Occipital lobe (tissue), 3 donors: ENCODE measurements at places on chromosomes 2 and 18. TPM values are rescaled to one million over a fixed set of nuclear protein-coding genes. Genes with fewer than 3 reads are reported as not detected.

Gene ABCB11
- total RNA-seq: 0.16 TPM

Gene CSRNP3
- total RNA-seq: 246 TPM

Gene LMAN1
- 52.6 TPM for total RNA-seq

Gene TNFAIP6
- total RNA-seq: 0.31 TPM

Gene GPR45
- 0.78 TPM for total RNA-seq

Gene MDH1
- total RNA-seq: 162 TPM

Gene HOXD11
- not detected for total RNA-seq

Gene ANKRD30BL
- 27.9 TPM for total RNA-seq

Gene MORN2
- total RNA-seq: 16.7 TPM

Gene HRH4
- not detected for total RNA-seq

Gene TRIM43B
- not detected for total RNA-seq

Gene TDRD15
- total RNA-seq: 3.0 TPM

Gene PRLH
- total RNA-seq: not detected

Gene SERPINB13
- total RNA-seq: not detected

Gene CIB4
- not detected for total RNA-seq

Gene EFEMP1
- 2.8 TPM for total RNA-seq

Gene ARHGEF4
- 38.7 TPM for total RNA-seq
